ENCODE measurements at places on chromosomes 6 and 20.

GRCh38 chr20:36234771-36235320 lies 1.4 kb upstream of the AAR2 start:
- DNase-seq: no peak

GRCh38 chr20:1503564-1504227 lies 12.5 kb upstream of the SIRPB2 start:
- DNase-seq: peak; percentile 71

DNA sequence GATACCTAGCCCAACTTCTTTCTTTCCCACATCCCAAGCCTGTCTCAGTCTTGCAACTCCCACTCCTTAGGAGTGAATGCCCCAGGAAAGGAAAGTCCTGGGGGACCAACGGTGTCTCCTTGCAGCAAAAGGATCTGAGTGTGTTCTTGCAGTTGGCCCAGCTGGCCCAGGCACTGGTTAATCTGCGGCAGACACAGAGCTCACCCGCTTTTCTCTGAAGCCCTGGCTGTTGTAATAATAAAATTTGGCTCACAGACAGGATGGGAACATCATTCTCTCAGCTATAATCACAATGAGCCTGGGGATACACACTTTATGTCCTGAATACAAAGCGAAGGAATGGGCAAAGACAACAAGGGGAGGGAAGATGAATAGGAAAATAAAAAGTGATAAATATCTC lies 287.0 kb upstream of the PRND start:
- no peak for DNase-seq

- no peak for DNase-seq
Observed at GRCh38 chr6:159819932-159820640, 20.0 kb downstream of the PNLDC1 start.

DNA sequence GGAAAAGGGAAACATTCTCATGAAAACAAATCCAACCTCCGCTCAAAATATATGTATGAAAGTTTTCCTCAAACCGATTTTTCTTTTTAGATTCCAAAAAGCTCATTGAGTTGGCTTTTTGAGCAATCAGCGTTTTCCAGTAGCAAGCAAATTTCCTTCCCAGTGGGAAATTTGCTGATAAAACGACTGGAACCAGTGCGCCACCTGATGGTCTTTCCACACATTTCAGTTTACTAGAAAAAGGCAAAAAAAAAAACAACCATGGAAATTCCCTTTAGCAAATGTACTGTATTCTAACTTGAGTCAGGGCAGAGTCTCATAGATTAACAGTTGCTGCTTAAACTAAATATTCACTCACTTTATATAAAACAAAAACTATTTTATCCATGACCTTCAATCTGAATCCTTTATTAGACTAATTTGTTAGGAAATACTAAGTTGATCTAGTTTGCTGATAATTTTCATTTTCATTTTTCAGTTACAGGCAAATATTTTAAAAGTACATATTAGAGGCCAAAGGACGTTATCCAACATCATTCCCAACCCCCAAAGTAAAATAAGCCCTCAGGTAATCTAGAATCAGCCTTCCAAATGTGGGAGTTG lies 271.5 kb downstream of the FOXA2 start:
- DNase-seq: no peak

- DNase-seq: peak; percentile 90
Observed at GRCh38 chr6:14309516-14309915, 191.9 kb downstream of the CD83 start.

DNA sequence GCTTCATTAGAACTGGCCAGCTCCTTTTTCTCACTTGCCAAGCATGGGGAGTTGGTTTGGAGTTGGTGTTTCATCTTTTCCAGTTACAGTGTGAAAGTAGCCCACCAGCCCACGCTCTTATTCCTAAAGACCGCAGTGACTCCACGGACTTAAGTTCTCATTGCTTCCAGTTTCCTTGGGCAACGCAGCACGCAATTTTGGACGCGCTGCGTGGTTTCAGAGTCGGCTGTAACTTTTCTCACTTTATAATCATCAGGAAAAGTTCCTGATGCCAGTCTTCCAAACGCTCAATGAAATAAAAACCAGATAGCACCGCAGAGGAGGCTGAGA lies 381 bp upstream of the PEX7 start:
- no peak for DNase-seq

- no peak for DNase-seq
Observed at GRCh38 chr6:157768304-157768703, 54.7 kb upstream of the SNX9 start.

GRCh38 chr6:21478883-21479539 lies 114.5 kb upstream of the SOX4 start:
- DNase-seq: no peak

- no peak for DNase-seq
Observed at GRCh38 chr20:15835811-15836210, 737.4 kb downstream of the KIF16B start.
